H7 (cell line): ENCODE measurements at places on chromosomes 2 and 18.
A peak's percentile ranks its signal among the peaks of the same experiment; 100 is the strongest.

GRCh38 chr18:60563082-60563481 lies 190.5 kb upstream of the MC4R start:
- no peak for DNase-seq

DNA sequence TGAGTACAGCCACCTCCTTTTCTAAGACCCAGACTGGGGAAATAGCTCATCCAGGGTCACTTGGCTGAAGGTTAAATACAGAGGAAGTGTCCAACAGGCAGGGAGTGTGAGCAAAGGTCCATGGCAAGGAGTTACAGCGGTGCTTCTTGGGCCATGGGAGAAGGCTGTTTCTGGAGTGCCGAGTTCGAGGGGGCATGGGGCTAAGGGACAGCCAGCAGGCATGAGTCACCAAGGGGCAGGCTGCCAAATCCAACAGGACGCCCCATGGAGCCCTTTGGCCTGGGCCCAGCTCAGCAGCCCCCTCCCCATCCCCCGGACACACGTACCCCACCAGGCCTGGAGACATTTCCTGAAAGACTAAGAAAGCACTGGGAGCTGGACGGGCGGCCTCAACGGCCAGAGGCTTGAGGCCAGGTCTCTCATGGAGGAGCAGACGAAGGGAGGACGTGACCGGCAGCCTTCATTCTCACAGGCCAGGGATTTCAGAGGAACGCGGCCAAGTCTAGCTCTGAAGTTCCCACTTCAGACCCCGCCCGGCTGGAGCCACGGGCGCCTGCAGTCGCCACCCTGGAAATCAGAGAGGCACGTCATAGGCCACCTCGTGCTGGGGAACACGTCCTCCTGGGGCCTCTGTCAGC lies 160.4 kb downstream of the SMAD7 start:
- no peak for DNase-seq

- DNase-seq, result no peak
These were observed 151.1 kb downstream of the FSHR start for GRCh38 chr2:49003201-49003600.

DNA sequence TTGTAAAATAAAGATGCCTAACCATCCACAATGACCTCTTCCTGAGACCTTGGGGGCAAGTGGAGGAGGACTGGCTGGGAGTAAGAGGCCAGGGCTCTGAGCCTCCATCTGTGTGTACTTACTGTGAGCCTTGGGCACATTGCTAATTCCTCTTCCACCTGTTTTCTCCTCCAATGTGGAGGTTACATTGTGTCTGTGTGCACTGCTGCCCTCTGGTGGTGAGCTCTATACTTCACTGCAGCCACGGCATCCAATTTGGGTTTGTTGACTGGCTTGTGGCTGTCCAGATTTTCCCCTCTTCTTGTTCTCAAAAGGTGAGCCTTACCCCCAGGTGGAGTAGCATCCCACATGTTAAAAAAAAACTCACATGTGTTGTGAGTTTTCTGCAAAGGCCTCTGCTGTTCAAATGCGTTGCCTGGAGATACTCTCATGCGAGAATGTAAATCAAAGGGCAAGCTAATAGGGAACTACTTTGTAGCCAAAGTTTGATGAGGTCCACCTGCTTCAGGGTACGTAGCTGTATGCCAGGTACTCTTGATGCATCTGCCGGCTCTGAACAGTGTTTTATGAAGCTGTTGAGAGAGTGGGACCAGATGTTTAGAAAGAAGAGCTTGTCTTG lies 80.8 kb downstream of the APOB start:
- peak; percentile 74 for DNase-seq

DNA sequence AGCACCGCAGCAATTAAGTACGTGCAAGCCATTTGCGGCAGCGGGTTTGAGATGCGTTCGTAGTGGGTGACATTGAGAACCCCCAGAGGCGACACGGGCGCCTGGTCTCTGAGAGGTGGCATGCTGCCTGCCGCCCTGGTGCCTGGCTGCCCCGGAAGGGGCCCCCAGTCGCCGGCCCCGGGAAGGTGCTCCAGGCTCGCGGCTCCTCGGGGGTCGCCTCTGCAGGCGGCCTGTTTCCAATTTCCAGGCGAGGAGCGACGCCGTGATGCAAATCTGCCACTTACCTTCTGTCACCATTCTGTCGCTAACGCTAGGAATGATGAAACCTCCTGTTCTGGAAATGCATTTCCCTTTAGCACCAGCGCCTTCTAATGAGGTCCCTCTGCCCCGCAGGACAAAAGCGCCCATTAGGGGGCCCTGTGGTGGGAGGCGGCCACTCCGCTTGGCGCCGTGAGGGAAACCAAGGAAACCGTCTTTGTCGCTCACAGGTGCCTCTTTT lies 13.0 kb downstream of the KIF5C start:
- peak; percentile 66 for DNase-seq

- no peak for DNase-seq
These were observed 32.0 kb downstream of the MERTK start for GRCh38 chr2:111930409-111930808.

DNA sequence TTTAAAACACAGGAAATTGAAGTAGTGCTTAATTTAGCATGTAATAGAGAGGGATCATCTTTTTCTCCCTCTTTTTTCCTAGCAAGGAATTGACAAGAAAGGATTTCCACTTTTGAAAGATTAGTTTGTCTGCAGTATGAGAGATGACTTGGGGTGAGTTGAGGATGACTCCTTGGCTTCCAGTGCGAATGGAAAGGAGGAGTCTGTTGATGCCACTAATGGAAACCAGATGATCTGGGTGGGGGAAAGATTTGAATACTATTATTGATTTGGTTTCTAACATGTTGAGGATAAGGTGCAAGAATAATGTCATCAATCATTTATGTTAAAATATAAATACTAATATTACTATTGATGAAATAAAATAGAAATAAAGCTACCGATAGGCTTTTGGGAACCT lies 205.4 kb downstream of the PPP1R1C start:
- DNase-seq, result no peak

DNA sequence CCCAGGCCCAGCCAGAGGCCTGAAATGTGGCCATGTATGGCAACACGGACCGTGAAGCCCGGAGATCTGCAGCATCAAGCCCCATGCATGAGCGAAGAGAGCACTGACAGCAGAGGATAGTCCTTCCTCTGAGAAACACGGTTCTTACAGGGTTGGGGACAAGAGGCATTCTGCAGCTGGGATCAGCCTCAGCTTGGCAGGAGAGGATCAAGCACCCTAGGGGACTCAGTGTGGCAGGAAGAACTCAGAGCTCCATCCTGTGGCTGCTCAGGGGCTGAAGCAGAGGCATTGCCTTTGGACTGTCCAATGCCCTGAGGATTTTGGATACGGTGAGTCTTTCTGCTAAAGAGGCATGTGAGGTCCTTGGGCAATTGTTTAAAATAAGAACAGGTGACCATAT lies 368.7 kb downstream of the ZNF516 start:
- DNase-seq, result peak; percentile 62

- DNase-seq, result no peak
These were observed 27.2 kb upstream of the ACYP2 start for GRCh38 chr2:54088191-54088634.
